CD4-positive, alpha-beta T cell treated with Interleukin-6 at 100 ng/mL for 8 hours (primary cell): ENCODE measurements at places on chromosomes 12 and 14.

DNA sequence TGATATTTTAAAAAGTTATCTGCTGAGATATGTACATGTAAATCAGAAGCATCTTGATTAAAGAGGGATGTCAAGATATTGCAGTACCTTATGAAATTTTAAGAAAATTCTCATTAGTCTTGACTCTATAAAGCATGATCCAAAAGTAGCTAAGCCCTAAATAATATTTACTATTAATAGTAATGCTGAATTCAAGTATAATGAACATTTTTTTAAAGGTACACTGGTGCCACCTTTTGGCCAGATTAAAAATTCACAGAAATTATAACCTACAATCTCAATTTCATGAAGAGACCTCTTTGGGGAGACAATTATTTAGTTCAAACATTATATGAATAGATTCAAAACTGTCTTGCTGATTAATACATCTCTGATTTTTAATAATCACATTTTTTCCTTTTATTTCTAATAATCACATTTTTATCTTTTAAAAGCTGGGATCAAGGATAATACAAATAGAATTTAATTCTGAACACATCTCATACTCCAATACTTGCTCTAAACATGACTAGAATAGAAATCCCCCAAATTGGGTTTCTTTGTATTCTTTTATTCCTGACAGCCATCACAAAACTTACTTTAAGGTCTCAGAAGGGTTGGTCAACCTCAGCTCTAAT is 13.4 kb downstream of the AKAP5 start:
- DNase-seq, result peak; percentile 16

DNA sequence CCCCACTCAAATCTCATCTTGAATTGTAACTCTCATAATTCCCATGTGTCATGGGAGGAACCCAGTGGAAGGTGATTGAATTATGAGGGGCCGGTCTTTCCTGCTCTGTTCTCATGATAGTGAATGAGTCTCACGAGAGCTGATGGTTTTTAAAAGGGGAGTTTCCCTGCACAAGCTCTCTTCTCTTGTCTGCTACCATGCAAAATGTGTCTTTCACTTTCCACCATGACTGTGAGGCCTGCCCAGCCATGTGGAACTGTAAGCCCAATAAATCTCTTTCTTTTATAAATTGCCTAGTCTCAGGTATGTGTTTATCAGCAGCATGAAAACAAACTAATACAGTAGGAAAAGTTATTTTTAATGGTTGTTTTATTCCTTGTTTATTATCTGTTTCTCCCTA is 146.0 kb downstream of the FSCB start:
- DNase-seq, result no peak

GRCh38 chr14:38385836-38386235 is 129.9 kb upstream of the CLEC14A start:
- no peak for DNase-seq

DNA sequence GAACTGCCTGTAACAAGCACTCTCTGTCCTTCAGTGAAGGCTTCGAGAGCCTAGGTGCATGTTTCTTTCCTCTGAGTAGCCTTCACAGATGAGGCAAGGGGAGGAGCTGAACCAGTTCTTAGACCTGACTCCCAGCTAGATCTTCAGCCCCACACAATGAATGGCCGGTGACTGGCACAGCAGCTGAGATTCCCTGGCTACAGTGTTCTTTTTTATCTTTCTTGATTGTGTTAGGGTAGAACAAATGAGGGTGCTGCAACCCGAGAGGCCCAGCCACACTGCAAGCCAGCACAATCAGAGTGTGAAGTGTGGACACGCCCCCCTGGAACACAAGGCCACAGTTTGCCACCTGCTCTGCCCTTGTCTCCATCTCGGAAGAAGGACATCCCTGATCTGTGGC is 19.1 kb upstream of the COL2A1 start:
- DNase-seq, result no peak

DNA sequence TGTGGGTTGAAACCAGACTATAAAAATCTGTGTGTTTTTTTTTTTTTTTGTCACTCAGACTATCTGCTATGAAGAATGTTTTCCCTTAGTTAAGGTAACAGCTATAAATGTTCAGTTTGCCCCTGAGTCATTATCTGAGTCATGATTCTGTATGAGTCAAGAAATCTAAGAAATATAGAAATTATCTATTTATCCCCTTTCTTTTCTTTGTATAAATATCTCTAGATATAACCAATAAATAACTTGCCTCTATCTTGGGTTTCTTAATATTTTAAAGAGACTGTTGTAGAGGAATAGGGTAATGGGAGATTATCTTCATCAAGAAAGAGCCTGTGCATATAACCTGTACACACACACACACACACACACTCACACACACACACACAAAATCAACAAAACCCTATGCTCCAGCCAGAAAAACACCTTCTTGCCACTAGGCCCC is 161.7 kb upstream of the EEA1 start:
- DNase-seq, result no peak

GRCh38 chr14:31944256-31945073 is 132.6 kb upstream of the ARHGAP5 start:
- peak; percentile 45 for DNase-seq

GRCh38 chr12:13573698-13574321 is 377.3 kb downstream of the EMP1 start:
- no peak for DNase-seq
